ENCODE measurements at places on chromosomes 4 and X.

- no peak for DNase-seq
Observed at GRCh38 chr4:101065346-101065745, 282.0 kb downstream of the PPP3CA start.

GRCh38 chr4:60945641-60946040 is 254.5 kb upstream of the ADGRL3 start:
- DNase-seq = no peak

DNA sequence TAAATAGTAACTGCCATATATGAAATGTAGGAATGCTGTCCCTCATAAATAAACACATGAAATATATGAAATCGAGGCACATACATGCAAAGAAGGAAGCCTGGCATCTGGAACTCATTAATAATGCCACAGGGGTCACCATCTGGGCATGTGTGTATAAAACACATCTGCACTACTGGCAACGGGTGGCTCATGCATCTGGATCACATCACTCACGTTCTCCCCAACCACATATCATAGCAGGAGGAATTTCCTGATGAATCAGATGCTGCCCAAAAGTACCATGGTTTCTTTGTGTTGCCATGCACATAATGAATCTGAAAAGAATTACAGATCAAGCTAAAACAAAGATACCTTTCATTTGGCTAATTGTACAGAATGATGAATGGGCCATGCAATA is 28.6 kb downstream of the RNF175 start:
- DNase-seq = no peak

GRCh38 chr4:140686796-140687195 is 69.4 kb downstream of the TBC1D9 start:
- DNase-seq = no peak

- DNase-seq = no peak
Observed at GRCh38 chrX:75301060-75301459, 27.2 kb downstream of the UPRT start.

DNA sequence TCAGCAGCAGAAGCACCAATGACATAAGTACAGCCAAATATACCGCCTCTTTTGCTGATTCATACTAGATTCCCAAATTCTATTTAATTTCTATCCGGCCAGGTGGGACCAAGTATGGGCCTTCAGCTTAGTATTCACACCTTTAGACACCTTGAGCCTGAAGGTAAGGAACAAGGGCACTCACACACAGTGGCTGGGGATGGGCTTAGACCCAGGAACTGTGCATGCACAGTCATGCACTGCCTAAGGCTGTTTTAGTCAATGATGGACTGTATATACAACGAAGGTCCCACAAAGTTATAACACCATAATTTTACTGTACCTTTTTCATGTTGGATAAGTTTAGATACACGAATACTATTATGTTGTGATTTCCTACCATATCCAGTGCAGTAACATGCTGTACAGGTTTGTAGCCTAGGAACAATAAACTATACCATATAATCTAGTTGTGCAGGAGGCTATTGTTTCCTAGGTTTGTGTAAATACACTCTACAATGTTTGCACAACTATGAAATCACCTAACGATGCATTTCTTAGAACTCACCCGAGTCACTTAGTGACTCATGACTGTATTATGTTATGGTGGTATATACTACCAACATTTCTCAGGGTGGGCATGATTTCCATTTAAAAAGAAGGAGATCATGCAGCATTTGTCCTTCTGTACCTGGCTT is 9.7 kb upstream of the CLNK start:
- DNase-seq = no peak

DNA sequence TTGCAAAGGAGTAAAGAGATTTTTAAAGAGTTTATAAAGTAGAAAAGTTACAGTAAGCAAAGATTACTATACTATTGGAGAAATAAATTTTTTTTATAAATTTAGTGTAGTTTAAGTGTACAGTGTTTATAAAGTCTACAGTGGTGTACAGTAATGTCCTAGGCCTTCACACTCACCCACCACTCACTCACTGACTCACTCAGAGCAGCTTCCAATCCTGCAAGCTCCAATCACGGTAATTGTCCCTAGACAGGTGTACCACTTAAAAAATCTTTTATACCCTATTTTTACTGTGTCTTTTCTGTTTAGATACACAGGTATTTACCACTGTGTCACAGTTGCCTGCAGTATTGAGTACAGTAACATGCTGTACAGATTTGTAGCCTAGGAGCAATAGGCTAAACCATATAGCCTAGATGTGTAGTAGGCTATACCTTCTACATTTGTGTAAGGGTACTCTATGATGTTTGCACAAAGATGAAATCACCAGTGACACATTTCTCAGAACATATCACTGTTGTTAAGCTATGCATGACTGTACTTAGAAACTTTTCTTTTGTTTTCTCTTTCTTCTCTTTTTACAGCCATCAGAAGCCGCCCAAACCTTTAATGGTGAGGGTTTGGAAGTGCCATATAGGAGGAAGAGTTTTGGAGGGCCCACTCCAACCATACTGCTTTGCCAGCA is 11.8 kb upstream of the SH3RF1 start:
- DNase-seq = no peak

All from CD4-positive, alpha-beta T cell treated with Interleukin-15 for 4 hours (primary cell).